ENCODE measurements at places on chromosomes 7 and 10. TPM values are rescaled to one million over a fixed set of nuclear protein-coding genes. Genes with fewer than 3 reads are reported as not detected.

Gene SPDYE11
- not detected for total RNA-seq

Gene CXCL12
- total RNA-seq, result 0.82 TPM

Gene LIPM
- total RNA-seq, result not detected

Gene KCNMA1
- total RNA-seq, result 91.9 TPM

Gene GARIN1A
- 1.2 TPM for total RNA-seq

Gene ZNF485
- 10.6 TPM for total RNA-seq

- DNase-seq, result no peak
These were observed 485.6 kb upstream of the C7orf33 start for GRCh38 chr7:148104924-148105323.

- DNase-seq, result no peak
These were observed 204.7 kb downstream of the TAX1BP1 start for GRCh38 chr7:27944643-27945042.

DNA sequence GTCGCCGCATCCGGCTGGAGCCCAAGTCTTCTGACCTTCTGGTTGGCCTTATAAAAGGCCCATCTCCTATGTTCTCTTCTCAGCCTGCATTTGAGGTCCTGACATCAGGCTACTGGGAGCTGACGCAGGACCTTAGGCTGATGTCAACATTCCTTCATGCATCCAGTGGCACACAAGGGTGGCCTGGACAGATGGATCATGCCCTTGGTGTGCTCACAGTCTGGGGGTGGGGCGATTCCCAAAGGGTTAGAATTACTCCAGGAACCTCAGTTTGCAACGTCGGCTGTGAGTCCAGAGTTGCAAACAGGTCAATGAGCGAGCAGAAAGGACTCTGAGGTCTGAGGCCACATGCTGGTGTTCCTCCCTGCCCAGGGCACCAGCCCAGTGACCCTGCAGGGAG lies 8.2 kb upstream of the CLIP2 start:
- DNase-seq, result no peak

DNA sequence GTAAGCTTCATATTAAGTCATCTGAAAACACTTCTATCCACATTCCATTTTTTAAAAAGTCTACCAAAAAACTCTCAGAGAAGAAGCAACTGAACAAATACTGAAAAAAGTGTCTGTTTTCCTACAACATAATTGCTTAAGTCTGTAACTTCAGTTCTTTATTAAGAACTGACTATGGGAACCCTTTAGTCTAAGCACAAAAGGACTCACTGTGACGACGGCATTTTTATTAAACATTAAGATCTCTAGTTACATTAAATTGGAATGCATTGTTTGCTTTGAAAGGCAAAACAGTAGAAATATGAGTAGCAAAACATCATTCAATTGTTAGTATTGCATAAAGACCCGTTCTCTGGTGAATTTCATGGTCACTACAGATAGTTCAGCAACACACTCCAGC lies 5.8 kb upstream of the FAM3C start:
- DNase-seq, result no peak

- no peak for DNase-seq
These were observed 233.1 kb downstream of the SEMA3E start for GRCh38 chr7:83415840-83416239.

- DNase-seq, result peak; percentile 47
These were observed 29.3 kb upstream of the CCL24 start for GRCh38 chr7:75842836-75843446.

GRCh38 chr7:32335107-32335506 lies 155.1 kb downstream of the LSM5 start:
- no peak for DNase-seq
